ENCODE measurements at places on chromosomes 4 and X.

GRCh38 chr4:110009550-110009949 is 96.9 kb downstream of the EGF start:
- no peak for DNase-seq

DNA sequence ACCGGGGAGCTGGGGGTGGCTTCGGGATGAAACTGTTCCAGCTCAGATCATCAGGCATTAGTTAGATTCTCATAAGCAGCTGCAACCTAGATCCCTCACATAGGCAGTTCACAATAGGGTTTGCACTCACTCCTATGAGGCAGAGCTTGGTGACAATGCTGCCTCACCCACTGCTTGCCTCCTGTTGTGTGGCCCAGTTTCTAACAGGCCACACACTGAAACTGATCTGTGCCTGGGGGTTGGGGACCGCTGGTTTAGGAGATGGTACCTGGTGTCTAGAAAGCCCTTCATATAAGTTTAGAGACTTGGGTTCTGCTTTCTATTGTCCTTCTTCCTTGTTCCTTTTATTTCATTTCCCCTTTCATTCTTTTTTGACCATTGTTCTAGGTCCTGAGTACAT is 234.2 kb downstream of the FRAS1 start:
- DNase-seq = no peak

DNA sequence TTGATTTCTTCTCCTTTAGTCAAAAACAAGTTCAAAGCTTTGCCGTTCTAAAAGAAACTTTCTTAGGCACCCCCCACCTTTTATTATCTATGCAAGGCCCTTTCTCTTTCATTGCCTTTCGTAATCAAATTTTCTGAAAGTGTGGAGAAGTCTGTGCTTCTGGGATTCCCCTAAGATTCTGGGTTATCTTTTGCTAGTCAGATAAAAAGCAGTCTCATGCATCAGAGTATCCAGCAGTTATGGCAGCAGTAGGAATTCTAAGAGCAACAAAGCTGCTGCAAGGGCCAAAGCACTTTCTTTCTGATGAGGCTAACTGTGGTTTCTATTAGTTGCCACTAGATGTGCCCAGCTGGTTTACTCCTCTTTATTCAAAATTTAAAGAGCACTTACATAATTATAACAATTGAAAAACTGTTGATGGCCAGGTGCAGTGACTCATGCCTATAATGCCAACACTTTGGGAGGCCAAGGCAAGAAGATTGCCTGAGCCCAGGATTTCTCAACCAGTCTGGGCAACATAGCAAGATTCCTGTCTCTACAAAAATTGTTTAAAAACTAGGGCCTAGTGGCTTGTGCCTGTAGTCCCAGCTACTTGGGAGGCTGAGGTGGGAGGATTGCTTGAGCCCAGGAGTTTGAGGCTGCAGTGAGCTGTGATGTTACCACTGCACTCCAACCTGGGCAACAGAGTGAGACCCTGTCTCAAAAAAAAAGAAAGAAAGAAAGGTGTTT is 296.2 kb downstream of the PAPSS1 start:
- DNase-seq = no peak

GRCh38 chr4:82525307-82525911 is 36.4 kb downstream of the TMEM150C start:
- no peak for DNase-seq

GRCh38 chr4:34271479-34272355 is 1972.6 kb downstream of the ARAP2 start:
- DNase-seq = no peak

DNA sequence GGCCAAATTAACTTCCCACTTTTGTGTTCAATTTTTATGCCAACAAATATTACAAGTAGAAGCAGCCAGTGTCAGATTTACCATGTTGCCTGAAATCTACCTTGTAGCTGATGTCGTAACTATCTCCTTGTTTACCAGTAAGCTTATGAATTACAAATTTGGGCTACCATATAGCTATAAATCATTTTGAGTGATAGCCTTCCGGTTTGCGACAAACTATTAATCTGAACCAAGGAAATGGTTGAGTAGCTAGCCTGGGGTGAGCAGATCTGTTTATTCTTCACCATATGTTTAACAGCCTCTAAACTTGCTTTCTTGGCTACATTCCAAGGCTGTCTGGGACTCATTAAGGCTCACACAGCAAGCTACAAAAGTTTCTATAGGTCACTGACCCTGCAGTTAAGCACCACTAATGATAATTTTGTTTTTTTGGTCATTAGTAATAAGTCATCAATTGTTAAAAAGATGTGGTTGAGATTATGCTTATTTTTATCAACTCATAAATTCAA is 218.7 kb upstream of the SPOCK3 start:
- no peak for DNase-seq

GRCh38 chrX:26922278-26922677 is 540.9 kb downstream of the PPP4R3C start:
- DNase-seq = no peak

DNA sequence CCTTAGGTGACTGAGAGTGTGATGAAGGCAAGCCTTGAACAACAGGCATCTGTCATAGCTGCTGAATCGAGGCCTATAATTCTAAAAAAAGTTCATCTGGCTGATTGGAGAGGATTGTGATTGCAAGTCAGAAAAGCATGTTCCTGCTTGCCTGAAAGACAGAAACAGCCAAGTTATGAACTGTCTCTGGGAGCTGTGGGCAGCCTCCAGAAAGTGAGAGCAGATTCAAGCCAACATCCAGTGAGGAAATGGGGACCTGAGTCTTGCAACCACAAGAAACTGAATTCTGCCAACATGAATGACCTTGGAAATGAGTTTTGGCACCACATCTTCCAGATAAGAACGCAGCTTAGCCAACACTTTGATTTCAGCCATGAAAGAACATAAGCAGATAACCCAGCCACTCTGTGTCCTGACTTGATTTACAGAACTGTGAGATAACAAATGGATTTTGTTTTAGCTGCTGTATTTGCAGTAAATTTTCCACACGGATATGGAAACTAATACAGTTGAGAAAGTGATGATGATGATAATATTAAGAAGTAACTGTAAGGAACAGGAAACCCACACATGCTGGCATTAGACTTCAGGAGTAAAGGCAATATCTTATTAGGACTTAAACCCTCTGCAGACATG is 240.3 kb upstream of the NDST3 start:
- DNase-seq = no peak

DNA sequence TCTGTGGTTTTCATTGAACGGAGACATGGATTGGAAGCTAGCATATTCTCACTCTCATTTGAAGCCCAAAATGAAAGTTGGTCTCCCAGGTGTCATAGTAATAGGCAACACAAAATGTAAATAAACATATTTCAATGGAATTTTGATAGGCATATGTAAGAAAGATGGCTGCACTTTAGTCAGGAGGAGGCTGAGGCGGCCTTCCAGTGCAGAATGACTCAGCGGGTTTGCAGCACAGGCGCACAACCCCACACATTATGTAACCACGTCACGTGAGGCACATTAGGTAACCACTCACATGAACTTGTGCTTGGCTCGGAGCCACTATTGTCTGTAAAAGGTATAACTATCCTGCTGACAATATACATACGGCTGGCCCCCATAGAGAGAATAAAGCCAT is 381.7 kb downstream of the GPAT3 start:
- DNase-seq = no peak

DNA sequence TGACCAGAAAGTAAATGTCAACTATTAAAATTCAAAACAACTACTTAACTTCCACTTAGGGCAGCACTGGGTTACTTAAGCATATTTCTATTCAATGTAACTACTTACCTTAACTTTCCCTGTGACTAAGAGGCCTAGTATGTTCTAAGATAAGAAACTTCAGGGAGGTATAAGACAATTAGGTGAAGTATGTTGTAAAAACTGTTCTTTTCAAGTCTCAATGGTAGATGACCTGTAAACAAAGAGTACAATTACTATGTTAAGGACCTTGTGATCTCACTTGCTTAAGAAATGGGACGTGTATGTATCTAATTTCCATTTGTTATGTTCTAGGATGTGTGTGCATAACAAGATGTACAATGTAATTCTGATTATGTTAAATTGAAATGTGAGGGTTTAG is 960.5 kb downstream of the CCSER1 start:
- no peak for DNase-seq

DNA sequence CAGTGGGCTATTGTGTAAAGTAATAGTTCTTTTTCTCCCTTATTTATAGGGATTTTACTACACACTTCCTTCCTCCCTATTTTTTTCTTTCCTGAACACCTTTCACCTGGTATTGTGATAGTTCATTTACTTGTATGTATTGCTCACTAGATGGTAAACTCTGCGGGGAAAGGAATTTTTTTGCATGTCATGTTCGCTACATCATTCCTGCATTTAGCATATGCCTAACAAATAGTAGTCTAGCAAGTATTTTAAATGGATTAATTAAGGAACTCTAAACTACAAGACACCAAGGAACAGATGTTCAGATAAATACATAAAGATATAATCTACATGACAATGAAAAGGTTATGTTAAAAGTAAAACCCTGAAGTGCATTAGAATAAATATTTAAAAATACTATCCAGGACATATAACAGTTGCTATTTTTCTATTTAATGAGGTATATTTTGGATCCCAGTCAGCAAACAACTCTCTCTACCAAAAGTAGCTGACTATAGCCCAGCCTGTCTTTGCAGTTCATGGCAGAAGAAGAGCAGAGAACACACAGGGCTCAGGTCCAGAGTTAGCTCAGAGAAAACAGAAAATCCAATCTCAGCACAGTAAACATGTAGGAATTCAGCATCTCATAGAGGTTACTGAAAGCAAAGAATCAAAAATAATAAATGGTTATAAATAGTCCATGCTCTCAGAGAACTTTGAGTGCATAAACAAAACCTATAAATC is 87.8 kb downstream of the PACRGL start:
- DNase-seq = no peak

DNA sequence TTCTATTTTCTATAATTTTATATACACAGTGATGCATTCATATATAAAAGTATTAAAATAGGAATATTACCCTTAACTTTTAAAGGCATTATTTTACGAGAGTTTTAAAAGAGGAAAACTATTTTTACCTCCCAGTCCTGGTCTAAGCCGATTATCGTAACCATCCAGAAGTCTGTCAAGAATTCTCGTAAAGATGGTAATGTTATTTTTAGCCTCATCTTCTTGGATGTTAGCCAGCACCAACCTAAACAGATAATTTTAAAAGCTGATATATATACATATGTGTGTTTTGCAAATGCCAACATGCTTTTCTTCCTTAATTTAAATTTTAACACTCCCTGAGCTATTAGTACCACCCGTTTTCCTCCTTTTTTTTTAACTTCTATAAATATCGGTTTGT is 4.0 kb downstream of the GABRA2 start:
- DNase-seq = no peak

- DNase-seq = no peak
These were observed 69.3 kb downstream of the SH3RF1 start for GRCh38 chr4:169201222-169202144.
